ENCODE measurements at places on chromosomes 6 and 20. TPM values are rescaled to one million over a fixed set of nuclear protein-coding genes. Genes with fewer than 3 reads are reported as not detected.

Gene SAPCD1
- total RNA-seq, result not detected

Gene SLPI
- 4.9 TPM for total RNA-seq

Gene TAAR2
- not detected for total RNA-seq

Gene CYP24A1
- total RNA-seq, result 2.1 TPM

Gene NKX2-4
- not detected for total RNA-seq

Gene CPNE5
- total RNA-seq, result not detected

Gene ATRN
- 38.3 TPM for total RNA-seq

Gene TUBB2A
- total RNA-seq, result 38.0 TPM

Gene THEMIS
- total RNA-seq, result not detected

Gene PGBD1
- 7.2 TPM for total RNA-seq

Gene SNAP91
- total RNA-seq, result 0.52 TPM

Gene TRMT6
- total RNA-seq, result 11.0 TPM

Gene MROH8
- total RNA-seq, result 0.39 TPM

Gene TAP2
- 7.8 TPM for total RNA-seq

Gene PRR18
- not detected for total RNA-seq

Gene TAF11
- 19.7 TPM for total RNA-seq

Gene MYT1
- total RNA-seq, result not detected

Gene CAP2
- 1.2 TPM for total RNA-seq

Gene TPD52L1
- 5.2 TPM for total RNA-seq

Gene SLC17A4
- total RNA-seq, result not detected

Gene SEMG2
- not detected for total RNA-seq

Gene SGK2
- not detected for total RNA-seq

Gene TTLL9
- not detected for total RNA-seq

Gene RALGAPA2
- 3.7 TPM for total RNA-seq

Gene ATXN1
- total RNA-seq, result 20.9 TPM

Gene AGER
- 0.65 TPM for total RNA-seq

Gene DSP
- total RNA-seq, result 2.2 TPM

Gene PAK5
- total RNA-seq, result not detected

Gene TGM2
- total RNA-seq, result 262 TPM

Gene FAM209B
- total RNA-seq, result not detected

Gene ARMH2
- not detected for total RNA-seq

Gene MAPK13
- total RNA-seq, result 5.7 TPM

Gene CFAP61
- not detected for total RNA-seq

Gene MPIG6B
- total RNA-seq, result not detected

Gene PTGIS
- 6.3 TPM for total RNA-seq
